ENCODE measurements at places on chromosomes 2 and 18. TPM values are rescaled to one million over a fixed set of nuclear protein-coding genes. Genes with fewer than 3 reads are reported as not detected.

GRCh38 chr2:114001937-114002336, 112.0 kb downstream of the ACTR3 start:
- DNase-seq, result no peak

GRCh38 chr2:63827749-63828148, 13.9 kb upstream of the UGP2 start:
- no peak for DNase-seq

Gene VIT
- 67.9 TPM for total RNA-seq

- no peak for DNase-seq
Measured at GRCh38 chr2:6883448-6884122, 6.0 kb downstream of the RSAD2 start.

- DNase-seq, result no peak
Measured at GRCh38 chr2:209993968-209994367, 8.5 kb upstream of the RPE start.

DNA sequence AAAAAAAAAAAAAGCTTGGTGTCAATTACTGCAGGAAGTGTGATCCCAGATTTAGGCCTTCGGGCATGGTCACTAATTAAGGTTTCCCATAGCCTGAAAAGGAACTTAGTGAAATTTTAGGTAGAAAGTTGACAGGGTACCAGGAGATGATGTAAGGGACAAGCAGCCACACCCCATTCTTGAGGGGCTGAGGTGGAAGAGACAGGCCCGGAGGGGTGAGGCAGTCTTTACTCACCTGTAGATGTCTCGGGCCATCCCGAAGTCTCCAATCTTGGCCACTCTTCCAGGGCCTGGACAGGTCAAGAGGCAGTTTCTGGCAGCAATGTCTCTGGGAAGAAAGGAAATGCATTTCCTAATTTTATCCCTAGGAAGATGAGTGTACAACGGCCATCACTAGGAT, 94.3 kb downstream of the CLIP4 start:
- DNase-seq, result no peak

DNA sequence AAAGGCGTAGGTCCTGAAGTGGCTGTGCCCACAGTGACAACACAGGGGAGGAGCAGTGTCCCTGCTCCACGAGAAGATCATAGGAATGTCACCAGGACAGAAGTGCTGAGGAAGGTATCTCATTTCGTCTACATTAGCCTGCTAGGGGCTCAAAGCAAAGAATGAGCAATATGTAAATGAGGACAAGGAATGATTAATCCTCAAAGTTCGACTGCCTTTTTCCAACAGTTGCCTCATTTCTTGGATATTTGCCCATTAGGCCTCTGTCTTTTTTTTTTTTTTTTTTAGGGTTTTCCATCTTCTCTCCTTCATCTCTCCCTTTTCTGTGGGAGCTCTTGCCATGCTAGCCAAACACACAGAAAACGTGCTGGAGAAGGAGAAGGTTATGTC, 105.2 kb upstream of the ARHGAP28 start:
- DNase-seq, result no peak

Gene SRD5A2
- not detected for total RNA-seq

Gene GKN1
- total RNA-seq, result not detected

DNA sequence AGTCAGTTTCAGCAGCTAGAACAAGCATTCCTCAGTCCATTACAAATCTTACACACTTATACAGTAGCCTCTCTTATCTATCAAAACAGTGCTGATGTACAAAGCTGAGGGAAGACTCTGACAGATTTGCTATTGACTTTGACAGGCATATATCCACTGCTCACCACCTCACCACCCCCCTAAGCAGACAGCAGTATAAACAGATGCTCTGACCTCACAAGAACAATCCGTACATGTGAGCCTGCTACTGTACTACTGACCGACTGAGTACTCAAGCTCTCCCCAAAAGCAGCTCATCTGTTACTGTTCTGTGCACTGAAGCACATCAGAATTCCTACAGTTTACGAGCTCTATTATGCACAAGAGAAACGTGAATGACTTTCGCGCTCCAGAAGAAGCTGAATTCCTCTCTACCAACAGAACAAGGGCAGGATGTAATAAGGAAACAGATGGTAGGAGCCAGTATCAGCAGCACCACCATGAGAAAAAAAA, 95.6 kb upstream of the PDE1A start:
- DNase-seq, result no peak

DNA sequence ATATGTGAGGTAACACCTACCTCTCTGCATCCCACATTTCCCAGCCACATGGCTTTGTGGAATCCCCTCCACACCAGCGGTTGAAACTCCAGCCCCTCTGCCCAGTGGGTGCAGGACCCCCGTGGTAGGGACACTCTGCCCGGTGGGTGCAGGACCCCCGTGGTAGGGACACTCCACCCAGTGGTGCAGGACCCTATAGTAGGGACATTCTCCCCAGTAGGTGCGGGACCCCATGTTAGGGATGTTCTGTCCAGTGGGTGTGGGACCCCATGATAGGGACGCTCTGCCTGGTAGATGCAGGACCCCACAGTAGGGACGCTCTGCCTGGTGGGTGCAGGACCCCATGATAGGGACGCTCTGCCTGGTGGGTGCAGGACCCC, 11.5 kb downstream of the COPS9 start:
- peak; percentile 27 for DNase-seq

DNA sequence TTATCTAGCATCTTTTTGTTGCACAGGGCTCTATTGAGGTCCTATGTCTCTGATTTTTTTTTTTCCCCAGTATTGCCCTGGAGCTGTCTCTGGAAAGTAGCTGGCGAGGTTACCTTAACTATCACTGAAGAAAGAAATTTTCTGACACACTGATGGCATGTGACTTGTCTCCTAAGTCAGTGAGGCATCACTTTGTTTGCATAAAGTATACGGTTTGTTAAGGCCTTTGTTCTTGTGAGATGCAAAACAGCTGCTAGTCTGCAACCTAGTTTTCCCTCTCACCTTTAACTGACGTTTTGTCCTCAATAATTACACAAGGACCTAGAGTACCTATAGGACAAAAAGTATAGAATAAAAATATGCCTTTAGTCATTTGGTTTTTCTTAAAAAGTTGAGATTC, 41.8 kb downstream of the UBXN4 start:
- DNase-seq, result no peak

DNA sequence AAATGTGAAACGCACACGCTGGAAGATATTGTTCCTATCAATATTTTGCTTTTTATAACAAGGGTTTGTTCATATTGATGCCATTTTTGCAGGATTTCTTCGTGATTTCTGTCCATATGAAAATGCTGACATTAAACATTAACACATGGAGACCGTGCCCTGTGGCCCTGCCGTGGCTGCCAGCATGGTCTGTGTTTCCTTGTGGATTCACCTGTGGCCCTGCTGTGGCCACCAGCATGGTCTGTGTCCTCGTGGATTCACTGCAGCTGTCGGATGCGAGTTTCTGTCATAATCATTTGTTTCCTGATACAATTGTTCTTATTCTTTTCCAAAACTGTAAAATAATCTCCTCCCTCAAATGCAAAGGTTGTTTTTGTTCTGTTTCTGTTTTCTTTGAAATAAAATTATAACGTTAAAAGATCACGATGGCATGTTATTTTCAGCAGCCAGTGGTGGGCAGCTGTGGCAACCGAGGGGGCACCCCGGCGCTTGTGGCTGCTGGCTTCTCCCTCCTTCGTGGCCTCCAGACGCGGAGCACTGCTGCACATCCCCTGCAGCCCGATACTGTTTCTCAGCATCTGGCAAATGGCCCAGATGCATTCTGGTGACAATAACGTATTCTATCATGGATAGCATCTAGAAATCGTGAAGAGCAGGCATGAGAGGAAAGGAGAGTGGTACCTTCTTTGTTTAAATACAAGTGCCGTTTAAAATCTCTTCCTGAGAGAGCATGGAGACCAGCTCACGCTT, 143.5 kb downstream of the PTGR3 start:
- no peak for DNase-seq

DNA sequence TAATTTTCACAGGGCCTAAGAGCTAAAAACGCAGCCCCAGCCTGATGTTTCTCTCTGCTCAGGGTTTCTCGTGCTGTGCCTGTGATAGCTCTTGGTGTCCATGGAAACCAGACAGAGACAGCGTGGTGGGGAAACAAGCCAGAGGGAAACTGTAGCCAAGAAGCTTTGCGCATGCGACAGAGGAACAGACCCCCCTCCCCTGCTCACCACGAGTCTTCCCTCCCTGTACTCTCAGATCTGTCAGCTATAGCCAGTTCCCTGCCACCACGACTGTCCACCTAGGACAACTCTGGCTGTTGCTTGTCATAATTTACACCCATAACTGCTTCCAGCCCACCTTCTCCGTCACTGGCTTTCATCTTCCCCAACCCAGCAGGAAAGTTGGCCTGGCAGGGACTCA, 13.2 kb upstream of the DNAJC27 start:
- peak; percentile 73 for DNase-seq

- DNase-seq, result no peak
Measured at GRCh38 chr2:80014637-80015036, 289.9 kb downstream of the LRRTM1 start.

DNA sequence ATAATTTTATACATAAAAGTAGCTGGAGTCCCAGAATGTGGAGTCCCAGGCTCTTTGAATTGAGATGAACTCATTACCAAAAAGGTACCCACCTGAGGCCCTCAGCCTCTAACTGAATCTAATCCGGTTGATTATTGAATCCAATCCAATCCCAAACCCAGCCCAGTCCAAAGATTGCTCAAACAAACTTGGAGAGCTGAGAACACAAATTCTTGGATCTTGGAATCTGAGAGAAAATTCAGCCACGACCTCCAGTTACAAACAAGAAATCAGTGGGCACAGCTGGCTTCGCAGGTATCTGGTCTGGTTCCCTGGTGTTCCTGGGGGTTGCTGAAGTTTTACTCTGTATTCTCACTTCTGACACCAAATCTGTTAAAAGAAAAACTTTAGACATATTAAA, 28.4 kb upstream of the RHOB start:
- DNase-seq, result peak; percentile 5

- no peak for DNase-seq
Measured at GRCh38 chr2:29267720-29268119, 152.5 kb downstream of the CLIP4 start.

- no peak for DNase-seq
Measured at GRCh38 chr18:13051950-13052349, 60.8 kb downstream of the CEP192 start.
